Stimulated activated CD4-positive, alpha-beta T cell treated with anti-CD3 and anti-CD28 coated beads, Interleukin-12 subunit alpha, Interleukin-12 subunit beta, amount 100 ng/mL, for 48 hours (primary cell): ENCODE measurements at places on chromosomes 7 and 10.

DNA sequence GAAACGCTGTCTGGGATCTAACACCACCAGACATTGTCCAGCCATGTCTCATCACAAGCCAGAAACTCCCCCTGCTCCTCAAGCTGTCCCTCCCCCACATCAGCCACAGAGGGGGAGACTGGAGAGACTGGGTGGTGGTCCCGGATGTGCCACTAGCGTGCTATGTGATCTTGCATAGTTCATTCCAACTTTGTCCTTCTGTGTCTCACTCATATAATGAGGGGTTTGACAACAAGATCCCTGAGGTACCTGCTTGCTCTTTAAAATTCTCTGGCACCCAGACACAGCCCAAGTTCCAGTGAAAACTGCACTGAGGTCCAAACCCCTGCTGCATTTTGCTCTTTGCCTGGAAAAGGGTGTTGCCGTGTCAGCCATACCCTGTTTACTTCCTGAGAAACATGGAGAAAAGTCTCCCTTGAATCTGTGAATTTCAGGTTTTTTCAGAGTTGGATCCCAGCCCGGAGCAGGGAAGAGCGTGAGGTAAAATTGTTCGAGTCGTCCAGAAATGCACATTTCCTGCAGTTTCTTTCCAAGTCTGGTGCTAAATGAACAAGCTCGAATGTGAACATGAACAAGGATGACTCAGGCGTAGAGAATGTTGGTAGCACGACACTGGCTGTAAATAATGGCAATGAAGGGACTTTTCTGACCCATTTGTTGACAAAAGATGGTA is 156.6 kb downstream of the CCDC3 start:
- no peak for DNase-seq

DNA sequence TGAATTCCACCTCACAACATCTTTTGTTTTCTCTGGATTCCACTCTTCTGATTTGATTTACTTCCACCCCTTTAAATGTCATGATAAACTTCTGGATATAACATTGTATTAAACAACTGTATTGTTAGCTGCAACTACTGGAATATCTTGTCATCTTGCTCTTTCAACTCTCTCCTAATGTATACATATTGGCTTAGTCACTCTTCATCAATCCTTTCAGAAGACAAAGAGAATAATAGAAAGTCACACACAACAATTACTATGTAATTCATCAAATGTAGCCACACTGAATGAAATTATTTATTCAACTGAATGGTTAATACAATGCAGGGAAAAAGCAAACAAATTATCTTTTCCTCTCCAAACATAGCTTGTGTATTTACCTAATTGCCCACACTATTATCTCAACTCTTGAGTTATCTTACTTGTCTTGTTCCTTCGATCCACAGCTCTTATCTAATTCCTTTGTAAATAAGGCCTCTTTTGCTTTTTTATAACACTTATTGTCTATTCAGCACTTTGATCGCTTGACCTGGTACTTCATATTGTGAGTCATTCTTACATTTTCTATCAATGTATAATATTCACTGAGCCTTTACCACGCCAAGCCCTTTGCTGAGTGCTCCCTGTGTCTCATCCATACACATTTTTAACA is 16.7 kb downstream of the SEMA3A start:
- DNase-seq = no peak

GRCh38 chr7:111985798-111986197 is 220.4 kb downstream of the DOCK4 start:
- DNase-seq = no peak

- no peak for DNase-seq
Observed at GRCh38 chr10:21720090-21720489, 186.1 kb downstream of the MLLT10 start.
